ENCODE measurements at places on chromosomes 16 and 17.

DNA sequence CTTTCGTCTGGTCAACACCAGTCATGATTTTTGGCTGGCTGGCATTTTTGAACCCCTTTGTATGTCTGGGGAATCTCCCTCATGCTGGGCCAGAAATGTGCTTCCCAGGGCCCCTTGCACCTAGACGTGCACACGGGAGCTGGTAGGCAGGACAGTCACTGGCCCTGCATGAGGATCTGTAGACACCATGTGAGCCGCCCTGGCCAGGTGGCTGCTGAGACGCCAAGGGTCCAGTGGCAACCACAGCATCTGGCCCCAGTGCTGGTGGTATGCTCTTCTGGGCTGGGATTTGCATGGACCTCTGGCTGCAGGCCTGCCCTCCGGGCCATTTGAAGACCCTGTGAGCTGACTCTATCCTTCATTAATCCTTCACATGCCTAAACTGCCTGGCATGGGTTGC, 67.5 kb downstream of the NT5M start:
- no peak for DNase-seq

DNA sequence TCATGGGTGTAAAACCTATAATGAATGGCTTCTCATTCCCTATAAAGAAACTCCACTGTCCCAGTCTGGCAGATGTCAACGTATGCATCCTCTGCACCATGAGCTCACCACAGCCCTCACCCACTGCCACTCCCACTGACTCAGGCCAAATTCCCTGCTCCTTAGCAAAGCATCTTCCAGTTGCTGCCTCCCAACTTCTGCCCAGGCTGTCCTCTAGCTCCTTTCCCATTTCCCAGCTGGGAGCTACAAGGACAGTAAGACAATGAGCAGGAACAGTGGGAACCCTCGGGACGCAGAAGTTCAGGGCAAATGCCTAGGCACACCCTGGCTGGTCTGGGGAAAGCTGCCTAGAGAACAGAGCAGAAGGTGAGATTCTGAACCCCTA, 9.1 kb upstream of the THAP11 start:
- peak; percentile 16 for DNase-seq

DNA sequence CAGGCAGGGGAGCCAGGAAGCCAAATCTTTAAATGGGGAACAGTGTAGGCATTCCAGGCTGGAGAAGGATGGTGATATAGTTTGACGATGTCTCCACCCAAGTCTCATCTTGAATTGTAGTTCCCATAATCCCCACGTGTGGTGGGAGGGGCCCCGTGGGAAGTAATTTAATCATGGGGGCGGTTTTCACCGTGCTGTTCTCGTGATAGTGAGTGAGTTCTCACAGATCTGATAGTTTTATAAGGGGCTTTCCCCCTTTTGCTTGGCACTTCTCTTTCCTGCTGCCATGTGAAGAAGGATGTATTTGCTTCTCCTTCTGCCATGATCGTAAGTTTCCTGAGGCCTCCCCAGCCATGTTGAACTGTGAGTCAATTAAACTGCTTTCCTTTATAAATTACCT, 28.8 kb downstream of the GINS3 start:
- DNase-seq, result peak; percentile 67

GRCh38 chr17:48432820-48433775, 3.1 kb upstream of the SKAP1 start:
- DNase-seq, result no peak

DNA sequence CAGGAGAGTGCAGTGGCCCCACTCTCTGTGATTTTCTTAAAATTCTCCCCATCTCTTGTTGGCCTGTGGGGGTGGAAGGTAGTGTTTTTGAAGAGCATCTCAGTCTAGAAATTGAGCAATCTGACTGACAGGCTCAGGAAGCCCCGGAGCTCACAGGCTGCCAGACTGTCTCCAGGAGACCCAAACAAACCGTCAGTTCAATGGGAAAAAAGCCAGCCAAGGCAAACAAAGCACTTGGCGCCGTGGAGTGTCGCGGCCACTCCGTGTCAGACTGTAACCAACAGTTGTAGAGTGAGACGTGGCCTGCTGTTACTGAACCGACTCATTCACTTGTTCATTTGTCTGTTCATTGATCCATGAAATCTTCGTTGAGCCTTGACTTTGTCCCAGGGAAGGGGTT, 33.7 kb downstream of the RGS9 start:
- DNase-seq, result no peak

- DNase-seq, result no peak
These were observed 187.5 kb downstream of the IRF8 start for GRCh38 chr16:86086471-86086870.

DNA sequence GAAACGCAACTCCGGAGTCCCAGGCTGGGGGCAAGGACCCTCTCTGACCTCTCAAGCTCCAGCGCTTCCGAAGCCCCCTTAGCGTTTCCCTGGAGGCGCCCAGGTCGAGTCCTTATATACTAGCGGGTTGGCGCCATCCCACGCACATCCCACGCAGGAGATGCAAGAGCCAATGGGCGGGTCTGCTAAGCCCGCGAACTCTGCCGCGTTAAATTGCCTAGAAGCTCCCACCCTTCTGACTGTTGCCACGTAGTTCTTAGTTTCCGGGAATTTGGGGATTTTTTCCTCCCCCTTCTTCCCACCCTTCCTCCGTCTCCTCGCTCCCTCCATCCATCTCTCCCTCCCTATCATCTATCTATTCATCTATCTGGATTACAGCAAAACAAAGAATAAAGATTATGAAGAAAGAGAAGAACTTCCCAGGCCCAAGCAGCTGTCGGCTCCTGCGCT, at the start of gene SLFN11:
Gene SLFN11 (minus strand): TSS at position 88 of the 450 bp plus-strand sequence. CDS start 9,814 bp downstream, outside the sequence.
- peak; percentile 91 for DNase-seq

DNA sequence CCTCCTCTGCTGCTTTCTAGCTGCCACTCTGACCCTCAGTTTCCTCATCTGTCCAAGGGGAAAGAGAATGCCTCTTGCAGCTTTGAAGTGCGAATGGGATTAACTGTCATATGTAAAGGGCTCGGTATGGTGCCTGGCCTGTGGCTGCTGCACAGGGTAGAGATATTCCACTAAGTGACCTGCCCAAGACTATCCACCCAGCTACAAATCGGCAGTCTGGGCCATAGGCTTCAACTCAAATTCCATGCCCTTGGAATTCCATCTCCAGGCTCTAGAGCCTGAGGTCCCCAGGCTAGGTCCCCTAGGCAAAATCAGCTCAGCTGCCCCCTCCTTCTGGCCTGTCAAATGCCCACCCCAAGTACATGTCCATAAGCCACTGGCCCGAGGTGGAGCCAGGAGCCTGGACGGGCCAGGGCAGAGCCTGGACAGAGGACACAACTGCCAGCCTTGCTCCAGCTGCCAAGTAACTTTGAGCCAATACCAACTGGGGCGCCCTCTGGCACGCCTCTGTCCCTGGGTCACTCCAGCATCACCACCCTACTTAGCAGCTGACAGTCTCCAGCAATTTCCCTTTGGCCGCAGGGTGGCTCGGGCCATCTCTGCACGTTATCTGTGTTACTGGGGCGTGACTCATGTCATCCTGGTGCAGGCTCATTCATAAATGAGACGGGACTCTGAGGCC, 57.2 kb downstream of the SDK2 start:
- no peak for DNase-seq

GRCh38 chr17:45104029-45104428, 28.3 kb downstream of the PLCD3 start:
- no peak for DNase-seq

DNA sequence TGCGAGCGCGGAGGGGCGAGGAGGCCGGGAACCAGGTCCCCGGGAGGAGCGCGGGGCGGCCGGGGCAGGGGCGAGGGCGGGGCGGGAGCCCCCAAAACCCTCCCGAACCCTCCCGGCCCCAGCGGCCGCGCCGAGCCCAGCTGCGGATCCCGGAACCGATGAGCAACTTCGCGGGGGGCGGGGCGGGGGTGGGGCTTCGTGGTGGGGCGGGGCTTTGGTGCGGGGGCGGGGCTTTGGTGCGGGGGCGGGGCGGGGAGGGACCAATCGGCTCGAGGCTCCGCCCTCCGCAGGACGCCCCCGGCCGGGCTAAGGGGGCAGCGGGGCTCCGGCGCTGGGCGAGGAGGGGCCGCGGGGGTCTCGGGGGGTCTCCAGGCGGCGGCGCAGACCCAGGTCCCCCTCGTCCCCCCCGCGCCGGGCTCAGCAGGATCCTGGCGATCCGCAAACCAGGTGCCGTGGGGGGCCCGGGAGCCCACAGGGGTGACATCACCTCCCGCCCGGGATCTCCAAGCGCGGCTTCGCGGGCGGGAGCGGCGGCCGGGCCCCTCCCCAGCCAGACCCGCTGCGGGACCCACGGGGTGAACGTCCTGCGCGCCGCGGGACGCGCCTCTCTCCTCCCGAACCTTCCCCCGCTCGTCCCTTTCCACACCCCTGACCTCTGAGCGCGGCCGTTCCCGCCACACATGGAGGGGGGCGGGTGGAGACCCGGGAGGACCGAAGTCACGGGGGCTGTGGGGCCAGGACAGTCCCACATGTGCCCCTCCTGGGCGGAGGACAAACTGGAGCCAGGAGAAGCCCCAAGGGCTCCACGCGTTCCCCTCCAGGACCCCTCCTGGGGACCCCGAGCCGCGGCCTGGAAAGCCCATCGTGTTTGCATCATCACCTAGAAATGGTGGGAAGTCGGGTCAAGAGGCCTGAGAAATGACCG, at the start of gene ABR:
Gene ABR (minus strand): TSS at position 164 of the 925 bp plus-strand sequence. CDS start 254 bp downstream, outside the sequence.
- DNase-seq, result peak; percentile 34

- no peak for DNase-seq
These were observed 1.8 kb upstream of the NECAB2 start for GRCh38 chr16:83966153-83966696.

DNA sequence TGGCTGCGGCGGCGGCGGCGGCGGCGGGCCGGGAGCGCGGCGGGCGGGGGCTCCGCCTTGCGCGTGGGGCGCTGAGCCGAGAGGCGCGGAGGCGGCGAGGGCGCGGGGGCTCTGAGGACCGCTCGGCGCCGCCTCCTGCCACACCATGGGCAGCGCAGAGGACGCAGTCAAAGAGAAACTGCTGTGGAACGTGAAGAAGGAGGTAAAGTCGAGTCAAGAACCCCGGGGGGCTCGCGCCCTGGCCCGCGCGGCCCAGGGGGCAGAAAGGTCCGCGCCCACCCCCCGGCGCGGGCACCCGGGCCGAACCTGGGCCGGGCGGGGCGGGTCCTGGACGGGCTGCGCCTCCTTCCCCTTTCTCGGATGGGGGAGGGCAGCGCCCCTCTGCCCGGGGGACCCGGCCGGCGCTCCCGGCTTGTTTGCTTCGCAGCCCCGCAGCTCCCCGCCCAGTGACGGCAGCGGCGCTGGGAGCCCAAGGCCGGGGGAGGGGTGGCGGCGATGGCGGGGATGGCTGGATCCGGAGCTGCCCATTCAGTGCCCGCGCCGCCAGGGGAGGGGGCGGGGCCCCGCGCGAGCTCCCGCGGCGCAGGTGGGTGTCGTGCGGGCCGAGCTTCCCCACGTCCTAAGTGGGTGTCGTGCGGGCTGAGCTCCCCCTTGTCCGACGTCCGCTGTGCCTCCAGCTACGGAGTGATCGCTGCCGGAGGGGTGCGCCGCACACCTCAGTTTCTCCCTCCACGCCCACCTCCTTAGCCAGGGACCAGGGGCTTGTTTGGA, 428 bp downstream of the SGSM2 start:
- peak; percentile 49 for DNase-seq

- peak; percentile 50 for DNase-seq
These were observed 1.4 kb downstream of the HAGHL start for GRCh38 chr16:728131-728889.

DNA sequence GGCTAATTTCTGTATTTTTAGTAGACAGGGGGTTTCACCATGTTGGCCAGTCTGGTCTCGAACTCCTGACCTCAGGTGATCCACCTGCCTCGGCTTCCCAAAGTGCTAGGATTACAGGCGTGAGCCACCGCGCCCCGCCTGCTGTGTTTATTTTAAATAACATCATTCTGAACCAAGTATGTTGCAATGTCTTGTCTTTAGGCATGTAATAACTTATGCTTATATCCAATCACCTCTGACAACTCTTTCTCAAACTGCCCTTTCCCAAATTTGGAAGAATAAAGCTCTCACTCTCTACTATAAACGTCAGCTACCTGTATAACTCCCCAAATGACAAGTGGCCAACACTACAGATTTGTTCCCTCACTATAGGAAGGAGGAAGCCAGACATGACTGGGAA, 103.1 kb upstream of the FA2H start:
- no peak for DNase-seq

DNA sequence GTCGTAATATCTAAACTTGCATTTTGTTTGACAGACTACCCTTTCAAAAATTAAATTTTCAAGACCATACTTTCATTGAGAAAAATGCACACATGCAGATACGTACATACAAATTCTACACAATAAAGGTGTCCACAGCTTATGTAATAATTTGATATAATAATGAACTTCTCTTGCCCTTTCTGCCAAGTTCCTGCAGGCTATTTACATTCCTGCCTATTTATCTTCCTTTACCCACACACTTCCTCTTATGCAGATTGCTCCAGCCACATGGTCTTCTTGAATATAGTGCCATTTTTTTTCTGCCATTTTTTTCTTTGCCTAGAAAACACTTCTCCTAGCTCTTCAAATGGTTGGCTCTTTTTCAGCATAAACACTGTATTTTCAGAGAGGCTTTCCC, 826.9 kb upstream of the CDH8 start:
- DNase-seq, result no peak

DNA sequence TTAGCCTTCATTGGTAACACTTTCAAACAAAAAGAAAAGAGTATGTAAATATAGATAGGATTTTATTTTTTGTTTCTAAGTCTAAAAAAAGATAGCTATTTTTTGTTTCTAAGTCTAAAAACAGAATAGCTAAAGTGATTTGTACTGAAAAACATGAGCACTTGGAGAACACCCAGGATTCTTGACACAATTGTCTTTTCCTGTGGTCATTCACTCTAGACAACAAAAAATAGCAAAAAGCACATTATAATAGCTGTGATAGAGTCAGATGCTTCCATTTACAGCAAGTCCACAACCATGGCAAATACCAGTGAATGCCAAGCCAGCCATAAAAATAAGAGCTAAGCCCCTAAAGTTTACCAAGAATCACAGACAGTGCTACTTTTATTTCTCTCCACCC, 36.7 kb downstream of the SKAP1 start:
- no peak for DNase-seq

GRCh38 chr17:34874478-34874877, 86.8 kb downstream of the CCT6B start:
- DNase-seq, result no peak

DNA sequence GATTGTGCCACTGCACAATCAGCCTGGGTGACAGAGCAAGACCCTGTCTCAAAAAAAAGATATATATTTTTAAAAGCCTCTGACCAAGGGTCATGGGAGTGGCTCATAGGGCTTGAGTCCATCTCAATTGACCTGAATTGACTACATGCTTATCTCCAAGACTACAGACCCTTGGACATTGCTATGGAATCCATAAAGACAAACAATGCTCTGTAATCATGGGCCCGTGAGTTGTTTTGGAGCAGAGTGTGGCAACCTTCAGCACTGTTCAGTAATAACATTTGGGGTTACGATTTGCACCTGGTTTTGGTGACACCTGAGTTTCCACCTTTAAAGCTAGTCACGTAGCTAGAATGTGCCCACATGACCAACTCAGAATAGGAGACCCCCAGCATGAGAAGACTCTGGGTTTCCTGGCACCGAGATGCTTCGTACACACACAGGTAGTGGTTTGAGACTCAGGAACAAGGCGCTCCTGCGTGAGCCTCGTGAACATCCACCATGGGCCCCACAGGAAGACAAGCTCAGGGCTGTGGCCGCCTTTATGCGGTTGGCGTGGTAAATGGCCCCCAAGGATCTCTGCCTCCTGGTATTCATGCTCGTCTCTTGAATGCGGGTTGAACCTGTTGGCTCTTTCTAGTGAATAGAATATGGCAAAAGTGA, 66.6 kb upstream of the RPH3AL start:
- DNase-seq, result no peak

- no peak for DNase-seq
These were observed 436.1 kb upstream of the GOT2 start for GRCh38 chr16:59170099-59170712.

- DNase-seq, result no peak
These were observed 23.6 kb downstream of the RAB40B start for GRCh38 chr17:82674656-82675475.

GRCh38 chr17:41896726-41897125, 22.0 kb downstream of the ACLY start:
- DNase-seq, result no peak

All from inflammatory macrophage treated with lipopolysaccharide for 4 hours (primary cell).